ENCODE measurements at places on chromosomes 1 and 21.

DNA sequence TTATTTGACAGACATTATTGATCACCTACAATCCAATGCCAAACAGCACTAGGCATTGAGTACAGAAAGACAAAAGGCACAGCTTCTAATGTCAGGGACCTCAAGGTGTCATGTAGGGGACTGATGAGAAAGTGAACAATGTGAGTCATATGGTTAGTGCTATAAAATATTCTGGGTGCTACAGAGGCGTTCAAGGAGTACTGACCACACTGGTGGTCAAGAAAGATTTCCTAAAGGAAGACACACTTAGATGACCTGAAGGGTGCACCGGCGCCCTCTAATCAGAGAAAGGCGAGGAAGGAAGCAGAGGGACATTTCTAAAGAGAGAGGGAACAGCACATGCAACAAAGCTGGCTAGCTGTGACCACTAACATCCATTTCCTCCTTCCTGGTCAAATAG is 64.9 kb upstream of the F3 start:
- DNase-seq = no peak

DNA sequence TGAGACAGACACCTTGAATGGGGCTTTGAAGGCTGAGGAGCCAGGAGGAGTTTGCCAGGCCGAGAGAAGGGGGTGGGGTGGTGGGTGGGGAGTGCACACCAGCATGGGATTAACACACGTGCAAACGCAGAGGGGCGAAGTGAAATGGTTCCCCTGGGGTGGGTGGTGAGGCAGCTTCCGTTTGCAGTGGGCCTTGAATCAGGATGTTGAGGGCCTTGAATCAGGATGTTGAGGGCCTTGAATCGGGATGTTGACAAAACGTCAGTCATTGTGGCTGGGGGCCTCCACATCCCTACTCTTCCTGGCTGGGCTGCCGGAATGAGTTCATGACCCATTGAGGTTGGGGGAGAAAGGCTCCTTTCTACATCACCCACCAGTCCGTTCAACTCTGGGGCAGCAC is 16.6 kb downstream of the LDLRAP1 start:
- no peak for DNase-seq

GRCh38 chr1:45569962-45570581 is 13.8 kb upstream of the NASP start:
- DNase-seq = peak; percentile 35

GRCh38 chr1:12001996-12002493 is 17.3 kb upstream of the MIIP start:
- DNase-seq = no peak

DNA sequence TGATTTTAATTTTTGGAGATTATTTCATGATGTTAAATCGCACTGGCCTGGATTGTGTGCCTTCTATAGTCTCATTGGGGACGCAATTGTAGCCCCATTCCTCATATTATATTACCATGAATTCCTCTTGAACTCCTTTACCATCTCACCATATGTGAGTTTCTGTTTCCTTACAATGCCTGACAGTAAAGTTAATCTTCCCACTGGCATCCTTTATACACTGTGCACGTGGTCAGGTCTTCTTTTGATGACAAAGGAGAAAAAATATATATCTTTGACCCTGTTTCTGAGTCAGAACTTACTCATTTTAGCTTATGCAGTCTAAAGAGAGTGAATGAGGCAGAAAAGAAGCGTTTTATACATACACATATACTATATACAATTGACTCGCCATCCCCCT is 774 bp upstream of the ABL2 start:
- DNase-seq = no peak

- DNase-seq = no peak
These were observed 18.3 kb upstream of the MMEL1 start for GRCh38 chr1:2650967-2651645.

- no peak for DNase-seq
These were observed 1.0 kb upstream of the EFNA1 start for GRCh38 chr1:155126556-155127104.

DNA sequence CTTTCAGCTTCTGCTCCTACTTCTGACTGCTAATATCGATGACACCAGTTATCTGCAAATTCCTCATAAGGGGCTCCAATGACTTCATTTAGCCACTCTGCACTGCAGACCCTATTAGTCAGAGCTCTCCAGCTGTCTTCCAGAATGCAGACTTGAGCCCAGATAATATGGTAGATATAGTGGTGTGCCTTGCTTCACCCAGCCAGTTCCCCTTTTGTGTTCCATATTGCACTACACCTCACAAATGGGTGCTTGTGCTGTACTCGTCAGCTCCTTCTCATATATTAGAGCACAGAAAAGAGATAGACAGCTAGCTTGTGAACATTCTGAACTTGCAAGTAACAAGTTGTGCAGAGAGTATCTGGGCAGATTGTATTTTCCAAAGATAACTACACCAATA is 23.7 kb upstream of the COG2 start:
- DNase-seq = no peak

DNA sequence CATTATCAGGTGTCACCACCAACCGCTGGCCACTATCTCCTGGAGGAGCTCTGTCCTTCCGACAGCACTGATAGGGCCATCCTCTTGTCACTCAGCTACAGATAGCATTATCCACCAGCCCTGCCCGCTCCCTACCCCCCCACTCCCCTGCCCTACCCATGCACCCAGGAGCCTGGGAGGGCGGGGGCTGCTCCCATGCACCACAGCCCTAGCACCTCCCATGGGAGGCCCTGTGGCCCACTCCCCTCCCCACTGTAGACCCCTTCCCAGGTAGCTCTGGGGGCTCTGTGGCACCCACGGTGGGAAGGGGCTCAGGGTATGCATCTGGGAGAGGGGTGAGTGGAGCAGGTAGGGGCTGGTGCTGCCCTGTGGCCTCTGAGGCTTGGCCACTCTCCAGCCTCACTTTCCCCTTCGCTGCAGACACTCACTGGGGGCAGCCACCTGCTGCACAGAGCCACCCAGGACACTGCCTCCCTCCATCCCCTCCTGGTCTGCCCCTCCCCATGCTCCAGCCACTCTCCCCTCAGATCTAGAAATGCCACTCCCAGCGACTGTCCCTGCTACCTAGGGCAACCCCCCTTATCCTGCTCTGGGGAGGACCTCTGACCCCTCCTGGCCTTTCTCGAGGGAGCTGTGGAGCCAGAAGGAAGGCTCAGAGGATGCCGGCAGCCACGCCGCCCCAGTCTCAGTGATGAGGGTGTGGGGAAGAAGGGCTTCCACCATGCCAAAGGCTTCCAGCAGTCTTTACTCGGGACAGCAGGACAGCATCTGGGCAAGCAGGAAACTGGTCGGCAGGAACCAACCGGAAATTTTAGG is 58.5 kb downstream of the WNT9A start:
- DNase-seq = no peak
